ENCODE measurements at places on chromosomes 16 and 17.

DNA sequence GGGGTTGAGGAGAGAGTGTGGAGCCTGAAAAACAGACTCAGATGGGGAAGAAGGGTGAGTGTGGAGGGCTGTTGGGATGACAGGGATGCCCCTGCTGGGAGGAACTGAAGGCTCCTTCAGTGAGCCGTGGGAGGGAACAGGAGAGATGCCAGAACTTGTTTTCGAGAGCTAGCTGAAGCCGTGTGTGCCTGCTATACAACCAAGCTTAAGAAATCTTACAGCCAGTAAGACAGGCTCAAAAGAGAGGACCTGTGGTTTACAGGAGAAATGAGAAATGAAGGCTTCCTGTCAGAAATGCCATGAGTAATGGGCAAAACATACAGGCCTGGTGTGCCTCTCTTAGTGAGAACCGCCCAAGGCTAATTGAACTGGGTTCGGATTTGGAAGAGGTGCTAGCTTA, 99.6 kb downstream of the SPACA3 start:
- DNase-seq, result no peak

DNA sequence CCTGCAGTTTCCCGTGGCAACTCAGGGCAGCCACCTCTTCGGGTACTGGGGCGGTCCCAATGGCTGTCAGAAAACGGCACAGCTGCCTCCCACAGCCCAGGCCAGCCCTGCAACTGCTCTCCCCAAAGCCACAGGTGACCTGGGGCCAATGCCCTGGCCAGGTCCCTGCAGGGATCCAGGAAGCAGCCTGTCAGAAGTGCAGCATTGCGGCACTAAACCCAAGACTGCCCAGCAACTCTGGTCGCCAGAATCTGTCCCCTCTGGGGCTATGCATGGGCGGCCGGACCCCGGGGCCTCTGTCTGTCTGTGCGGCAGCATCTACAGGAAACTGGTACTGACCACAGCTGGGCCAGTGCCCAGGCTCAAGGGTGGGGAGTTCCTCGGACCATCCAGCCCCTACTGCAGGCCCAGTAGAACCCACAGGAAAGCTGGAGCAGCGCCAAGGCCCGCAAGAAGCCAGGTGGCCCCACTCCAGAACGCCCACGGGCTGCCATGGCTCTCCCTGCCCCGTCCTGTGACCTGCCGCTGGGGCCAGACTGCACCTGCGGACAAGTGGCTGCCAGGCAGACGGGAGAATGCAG, 5.5 kb downstream of the CYBC1 start:
- no peak for DNase-seq

- DNase-seq, result no peak
Measured at GRCh38 chr17:77437017-77437416, 296.2 kb downstream of the SEC14L1 start.

DNA sequence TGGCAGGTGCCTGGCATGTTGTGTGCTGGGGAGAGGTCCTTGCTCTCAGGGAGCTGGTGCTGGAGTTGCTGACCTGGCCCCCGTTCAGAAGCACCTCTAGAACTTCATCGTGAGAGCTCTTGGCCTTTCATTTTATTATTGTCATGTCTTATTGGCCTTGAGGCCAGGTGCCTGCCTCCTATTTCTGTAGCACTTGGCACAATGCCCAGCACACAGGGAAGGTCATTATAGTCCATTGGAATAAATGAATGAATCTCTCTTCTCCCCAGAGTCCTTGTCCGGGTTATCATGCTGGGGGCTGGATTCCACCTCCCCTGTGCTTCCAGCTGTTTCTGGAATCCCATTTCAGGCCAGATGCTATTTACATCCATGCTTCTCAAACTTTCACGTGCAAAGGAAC, 169.2 kb downstream of the HAPSTR1 start:
- no peak for DNase-seq

- DNase-seq, result no peak
Measured at GRCh38 chr17:29590411-29591145, 1.1 kb upstream of the GIT1 start.

- no peak for DNase-seq
Measured at GRCh38 chr17:30219833-30220232, 15.7 kb downstream of the SLC6A4 start.

GRCh38 chr17:76266244-76266938, 1.2 kb downstream of the UBALD2 start:
- no peak for DNase-seq

- no peak for DNase-seq
Measured at GRCh38 chr16:4882000-4882632, 34.8 kb downstream of the UBN1 start.

GRCh38 chr16:79429381-79430190, 171.0 kb downstream of the MAF start:
- DNase-seq, result no peak

DNA sequence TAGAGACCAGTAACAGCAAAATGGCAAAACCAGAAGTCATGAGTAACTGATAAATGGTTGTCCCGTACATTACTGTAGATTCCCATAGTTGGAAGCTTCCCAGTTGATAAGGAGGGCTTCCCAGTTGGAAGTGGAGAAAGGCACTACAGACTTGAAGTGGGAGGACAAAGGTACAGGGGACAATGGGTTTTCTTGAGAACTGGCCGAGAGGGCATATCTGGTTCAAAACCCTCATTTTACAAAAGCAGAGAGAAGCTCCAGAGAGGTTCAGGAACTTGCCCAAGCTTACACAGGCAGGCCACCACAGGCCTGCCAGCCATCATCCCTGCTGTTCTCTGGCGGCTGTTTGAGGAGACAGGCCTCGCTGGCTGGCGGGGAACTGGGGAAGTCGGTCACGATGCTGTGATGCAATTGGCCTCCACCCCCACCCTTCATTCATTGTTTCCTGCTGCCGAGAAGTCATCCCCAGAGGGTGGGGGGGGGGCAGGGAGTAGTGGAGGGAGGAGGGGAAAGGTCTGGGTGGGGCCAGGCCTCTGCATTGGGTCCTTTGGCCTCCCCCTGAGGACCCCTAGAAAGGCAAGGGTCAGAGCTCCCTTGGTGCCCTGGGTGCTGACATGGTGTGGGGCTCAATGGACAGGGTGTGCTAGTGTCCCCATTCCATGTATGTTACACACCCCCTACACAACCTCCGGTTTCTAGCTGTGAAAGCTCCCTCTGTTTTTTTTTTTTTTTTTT, 3.0 kb downstream of the UBALD2 start:
- peak; percentile 61 for DNase-seq

DNA sequence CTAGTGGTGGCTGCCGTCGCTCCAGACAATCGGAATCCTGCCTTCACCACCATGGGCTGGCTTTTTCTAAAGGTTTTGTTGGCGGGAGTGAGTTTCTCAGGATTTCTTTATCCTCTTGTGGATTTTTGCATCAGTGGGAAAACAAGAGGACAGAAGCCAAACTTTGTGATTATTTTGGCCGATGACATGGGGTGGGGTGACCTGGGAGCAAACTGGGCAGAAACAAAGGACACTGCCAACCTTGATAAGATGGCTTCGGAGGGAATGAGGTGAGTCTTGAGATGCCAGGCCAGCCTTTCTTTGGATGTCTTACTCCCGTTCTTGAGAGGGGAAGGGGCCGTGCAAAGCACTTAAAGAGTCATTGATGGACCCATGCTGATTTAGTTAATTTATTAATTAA, 16.1 kb downstream of the ARSG start:
- no peak for DNase-seq

GRCh38 chr16:56604966-56605365, 3.4 kb upstream of the MT2A start:
- DNase-seq, result no peak

DNA sequence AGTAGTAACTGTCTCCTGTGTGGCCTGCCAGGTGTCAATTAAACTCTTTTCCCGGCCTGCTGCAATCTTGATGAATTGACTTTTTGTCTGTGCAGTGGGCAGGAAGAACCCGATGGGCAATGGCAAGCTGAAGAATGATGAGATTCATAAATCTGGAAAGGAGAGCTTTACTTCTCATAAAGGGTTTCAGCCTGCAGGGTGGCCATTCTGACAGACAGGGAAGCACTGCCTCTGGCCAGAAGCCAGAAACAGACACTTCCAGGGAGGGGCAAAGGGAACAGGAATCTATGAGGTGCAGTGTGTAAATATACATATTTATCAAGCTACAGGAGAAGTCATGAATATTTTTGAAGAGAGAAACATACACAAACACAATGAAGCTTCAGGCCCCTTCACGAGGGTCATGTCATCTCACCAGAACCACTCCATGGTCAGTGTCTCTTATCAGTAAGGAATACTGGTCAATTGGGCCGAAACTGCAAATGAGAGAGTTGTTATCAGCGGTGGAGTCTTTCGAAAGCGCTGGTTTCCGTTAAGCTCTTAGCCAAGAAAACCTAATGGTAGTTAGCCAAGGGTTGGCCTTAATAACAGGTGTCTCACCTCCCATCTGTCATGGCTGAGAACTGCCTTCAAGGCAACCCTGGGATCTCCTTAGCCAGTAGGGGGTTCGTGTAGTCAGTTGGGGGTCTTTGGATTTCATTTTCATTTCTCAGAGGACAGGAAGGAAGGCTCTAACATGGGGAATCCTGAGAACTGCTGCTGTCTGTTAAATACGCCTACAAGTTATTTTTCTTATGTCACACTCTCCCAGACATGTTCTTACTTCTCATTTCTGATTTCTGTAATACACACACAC, 1.2 kb upstream of the NARF start:
- no peak for DNase-seq

DNA sequence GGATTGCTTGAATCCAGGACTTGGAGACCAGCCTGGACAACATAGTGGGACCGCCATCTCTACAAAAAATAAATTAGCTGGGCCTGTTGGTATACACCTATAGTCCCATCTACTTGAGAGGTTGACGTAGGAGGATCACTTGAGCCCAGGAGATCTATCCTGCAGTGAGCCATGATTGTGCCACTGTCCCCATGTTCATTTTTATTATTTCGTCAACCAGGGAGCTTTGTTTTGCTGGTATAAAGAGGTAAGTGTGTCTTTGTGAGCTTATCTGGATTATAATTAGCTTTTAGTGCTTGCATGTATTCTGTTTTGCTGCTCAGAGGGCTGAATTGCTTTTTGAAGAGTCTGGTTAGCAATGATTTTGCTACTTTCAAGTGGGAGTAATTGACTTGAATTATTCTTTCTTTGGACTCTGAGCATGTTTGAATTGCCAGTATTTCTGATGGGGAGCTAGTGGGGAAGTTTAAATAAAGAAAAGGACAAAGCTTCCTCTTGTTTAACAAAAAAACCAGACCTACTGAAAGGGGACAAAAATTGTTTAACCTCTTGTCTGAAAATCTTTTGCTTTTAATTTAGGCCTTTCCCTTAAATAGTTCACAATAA, 31.6 kb upstream of the BCAS3 start:
- DNase-seq, result no peak

GRCh38 chr16:88103011-88103410, 151.8 kb downstream of the BANP start:
- no peak for DNase-seq

GRCh38 chr16:48081656-48082055, 74.1 kb downstream of the ABCC12 start:
- DNase-seq, result no peak

- no peak for DNase-seq
Measured at GRCh38 chr17:8062807-8063483, 24.1 kb downstream of the ALOX15B start.

DNA sequence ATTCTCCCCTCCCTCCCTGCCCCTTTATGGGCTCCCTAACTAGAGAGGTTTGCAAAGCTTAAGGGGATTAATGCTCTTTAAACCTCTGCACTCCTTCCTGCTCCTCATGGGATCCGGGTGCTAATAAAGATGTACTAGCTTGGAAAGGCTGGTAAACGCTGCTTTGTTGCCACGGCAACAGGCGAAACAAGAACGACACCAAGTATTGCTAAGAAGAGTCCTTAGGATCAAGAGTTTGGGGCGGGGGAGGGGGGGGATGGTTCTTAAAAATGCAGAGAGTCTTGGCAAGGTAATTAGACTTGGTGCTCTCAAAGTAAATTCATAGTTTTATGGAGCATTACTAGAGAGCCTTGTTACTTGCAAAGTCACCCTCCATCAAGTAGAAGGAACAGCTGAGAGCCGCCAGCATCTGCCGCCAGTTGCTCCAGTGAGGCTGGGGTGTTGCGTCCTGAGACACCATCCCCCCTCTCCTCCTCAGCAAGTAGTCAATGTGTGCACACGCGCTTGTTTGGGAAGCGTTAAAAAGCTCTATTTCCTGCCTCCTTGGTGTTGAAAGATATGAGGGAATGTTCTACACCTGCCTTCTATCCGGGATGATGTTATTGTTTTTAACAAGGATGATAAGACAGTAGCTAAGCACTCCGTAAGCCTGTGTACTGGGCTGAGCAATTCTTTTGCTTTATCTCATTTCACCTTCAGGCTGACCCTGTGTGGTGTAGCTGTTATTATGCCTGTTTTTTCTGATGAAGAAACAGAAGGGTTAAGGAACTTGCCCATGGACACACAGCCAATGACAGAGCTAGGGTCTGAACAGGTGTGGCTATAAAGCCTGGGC, 190.9 kb downstream of the CCDC182 start:
- DNase-seq, result no peak

GRCh38 chr17:50976951-50977472, 110.9 kb upstream of the TOB1 start:
- no peak for DNase-seq

DNA sequence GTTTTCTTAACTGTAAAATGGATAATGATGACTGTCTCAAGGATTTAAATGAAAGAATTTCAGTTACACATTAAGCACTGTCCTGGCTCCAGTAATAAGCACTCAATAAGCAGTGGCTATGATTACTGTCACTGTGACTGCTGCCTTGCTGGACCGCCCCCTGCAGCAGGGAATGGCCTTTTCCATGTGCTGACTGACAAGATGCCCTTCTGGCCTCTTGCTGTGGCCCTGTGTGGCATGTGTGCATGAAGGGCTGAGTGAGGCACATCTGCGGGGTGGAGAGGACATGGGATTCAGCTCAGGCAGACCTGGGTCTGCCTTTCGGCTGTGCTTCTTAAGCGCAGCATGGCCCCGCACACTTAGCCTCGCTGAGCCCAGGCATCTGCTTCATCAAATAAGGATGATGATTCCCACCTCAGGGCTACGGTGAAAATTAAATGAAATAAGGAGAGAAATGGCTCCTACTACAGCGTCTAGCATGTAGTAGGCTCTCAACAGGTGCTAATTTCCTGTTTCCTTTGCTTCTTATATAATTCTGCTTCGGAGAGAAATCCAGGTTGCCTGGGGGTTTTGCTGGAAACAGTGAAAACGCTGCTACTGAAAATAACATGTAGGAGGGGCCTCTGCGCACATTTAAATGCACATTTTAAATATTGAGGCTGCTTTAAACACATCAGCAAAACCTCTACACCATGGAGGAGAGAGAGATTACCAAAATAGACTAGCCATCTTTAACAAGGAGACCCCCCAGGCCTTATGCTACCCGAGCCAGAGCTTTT, 183.9 kb downstream of the PARN start:
- DNase-seq, result no peak

GRCh38 chr17:59338498-59338897, 7.0 kb downstream of the YPEL2 start:
- DNase-seq, result no peak

DNA sequence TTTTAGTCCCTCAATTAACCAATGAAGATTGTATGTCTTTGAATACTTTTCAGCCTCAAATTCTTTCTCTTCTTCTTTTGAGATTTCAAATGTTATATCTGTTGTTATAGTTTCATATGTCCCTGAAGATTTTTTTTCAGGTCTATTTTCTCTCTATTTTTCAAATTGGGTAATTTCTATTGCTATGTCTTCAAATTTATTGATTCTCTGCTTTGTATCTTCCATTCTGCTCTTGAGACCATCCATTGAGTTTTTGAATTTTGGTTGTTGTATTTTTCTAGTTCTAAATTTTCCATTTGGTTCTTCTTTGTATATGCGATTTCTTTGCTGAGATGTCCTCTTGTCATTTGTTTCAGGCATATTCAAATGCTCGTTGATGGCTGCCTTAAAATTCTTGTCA, 26.7 kb downstream of the MAP2K6 start:
- no peak for DNase-seq

- DNase-seq, result no peak
Measured at GRCh38 chr17:4156750-4157381, 13.9 kb downstream of the CYB5D2 start.
